Suppressor macrophage treated with lipopolysaccharide for 1 hour (primary cell): ENCODE measurements at places on chromosomes 3 and 15.
A peak's percentile ranks its signal among the peaks of the same experiment; 100 is the strongest.

DNA sequence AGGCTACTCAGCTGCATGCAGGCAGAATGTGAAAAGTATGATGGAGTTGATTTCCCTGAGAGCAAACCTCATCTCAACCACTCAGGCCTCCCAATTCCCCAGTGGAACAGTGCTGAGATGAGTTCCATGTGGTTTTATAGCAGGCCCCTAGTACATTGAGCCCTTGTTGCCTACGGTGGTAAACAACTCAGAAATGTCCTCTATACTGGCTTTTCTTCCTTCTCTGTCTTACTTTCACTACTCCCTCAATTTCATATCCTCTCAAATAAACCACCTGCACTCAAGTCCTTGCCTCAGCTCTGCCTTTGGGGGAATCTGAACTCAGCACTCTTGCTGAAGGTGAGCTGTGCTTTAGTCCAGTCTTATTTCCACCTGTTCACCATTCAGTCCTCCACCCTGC is 399.9 kb downstream of the PDCD6IP start:
- DNase-seq, result no peak

DNA sequence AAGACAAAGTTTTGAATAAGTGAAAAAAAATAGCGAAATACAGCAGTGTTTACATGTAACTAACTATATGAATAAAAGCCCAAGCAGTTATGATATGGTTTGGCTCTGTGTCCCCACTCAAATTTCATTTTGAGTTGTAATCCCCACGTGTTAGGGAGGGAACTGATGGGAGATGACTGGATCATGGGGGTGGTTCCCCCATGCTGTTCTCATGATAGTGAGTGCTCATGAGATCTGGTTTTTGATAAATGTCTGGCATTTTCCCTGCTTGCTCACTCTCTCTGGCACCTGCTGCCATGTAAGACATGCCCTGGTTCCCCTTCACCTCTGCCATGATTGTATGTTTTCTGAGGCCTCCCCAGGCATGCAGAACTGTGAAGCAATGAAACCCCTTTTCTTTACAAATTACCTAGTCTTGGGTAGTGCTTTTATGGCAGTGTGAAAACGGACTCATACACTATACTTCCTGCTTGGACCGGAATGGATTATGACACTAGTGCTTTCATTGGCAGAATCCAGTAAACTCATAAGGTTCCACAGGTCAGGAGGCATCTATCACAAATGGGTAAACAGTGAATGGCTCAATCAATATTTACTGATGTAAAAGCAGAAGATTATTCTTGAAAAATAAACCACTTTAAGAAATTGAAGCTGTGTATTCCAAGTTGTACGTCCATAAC is 192.1 kb downstream of the CBLB start:
- DNase-seq, result peak; percentile 15

DNA sequence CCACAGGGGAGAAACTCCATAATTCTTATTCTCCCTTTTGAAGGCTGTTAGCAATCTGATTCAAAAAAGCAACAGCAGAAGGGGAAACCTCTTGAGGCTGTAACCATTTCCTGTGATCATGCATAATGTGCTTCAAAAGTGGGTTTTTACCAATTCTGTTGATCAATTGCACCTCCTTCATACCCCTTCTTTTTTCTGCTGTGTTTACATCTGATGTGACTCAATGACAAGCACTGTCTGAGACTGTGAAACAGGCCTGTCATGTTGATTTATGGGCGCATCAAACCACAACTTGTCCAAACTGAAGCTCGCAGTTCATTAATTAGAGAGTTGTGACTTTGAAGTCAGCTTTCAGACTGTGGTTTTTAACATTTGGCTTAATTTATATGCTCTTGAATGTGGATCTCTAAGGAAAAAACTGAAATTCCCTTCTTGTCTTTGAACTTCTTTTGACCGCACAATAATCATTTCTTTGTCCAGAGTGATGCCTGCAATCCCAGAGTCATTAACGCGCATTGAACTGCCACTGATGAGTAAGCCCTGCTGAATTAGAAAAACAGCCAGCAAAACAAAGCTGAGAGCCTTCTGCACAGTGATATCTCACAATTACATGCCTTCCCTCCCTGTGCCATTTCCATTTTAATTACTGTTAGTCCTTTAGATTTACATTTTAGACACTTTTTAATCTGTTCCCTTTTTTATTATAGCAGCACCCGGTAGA is 532.8 kb downstream of the FOXP1 start:
- no peak for DNase-seq

- DNase-seq, result no peak
These were observed 15.3 kb upstream of the ABHD17C start for GRCh38 chr15:80679804-80680175.

GRCh38 chr3:114308830-114309229 is 15.0 kb downstream of the TIGIT start:
- no peak for DNase-seq
